ENCODE measurements at places on chromosomes 1 and 21. TPM values are rescaled to one million over a fixed set of nuclear protein-coding genes. Genes with fewer than 3 reads are reported as not detected.

- no peaks in the 10 kb centered on the region for H3K27me3 ChIP-seq
- no peaks in the 10 kb centered on the region for H3K36me3 ChIP-seq
- no peak for DNase-seq
- no peak overlapping the region for H3K4me3 ChIP-seq
These were observed 58.6 kb upstream of the TMEM51 start for GRCh38 chr1:15094719-15095495.

- H3K36me3 ChIP-seq, result no peaks in the 10 kb centered on the region
- H3K27ac ChIP-seq, result no peak overlapping the region
- DNase-seq, result no peak
These were observed 4.9 kb upstream of the OMA1 start for GRCh38 chr1:58551186-58552140.

GRCh38 chr1:234900595-234900994 lies 228.0 kb downstream of the TOMM20 start:
- DNase-seq, result no peak
- H3K36me3 ChIP-seq, result no peaks in the 10 kb centered on the region
- no peak overlapping the region for H3K27ac ChIP-seq
- H3K4me1 ChIP-seq, result peaks cover 4% of the 10 kb centered on the region
- no peaks in the 10 kb centered on the region for H3K27me3 ChIP-seq
- no peak overlapping the region for H3K4me3 ChIP-seq

DNA sequence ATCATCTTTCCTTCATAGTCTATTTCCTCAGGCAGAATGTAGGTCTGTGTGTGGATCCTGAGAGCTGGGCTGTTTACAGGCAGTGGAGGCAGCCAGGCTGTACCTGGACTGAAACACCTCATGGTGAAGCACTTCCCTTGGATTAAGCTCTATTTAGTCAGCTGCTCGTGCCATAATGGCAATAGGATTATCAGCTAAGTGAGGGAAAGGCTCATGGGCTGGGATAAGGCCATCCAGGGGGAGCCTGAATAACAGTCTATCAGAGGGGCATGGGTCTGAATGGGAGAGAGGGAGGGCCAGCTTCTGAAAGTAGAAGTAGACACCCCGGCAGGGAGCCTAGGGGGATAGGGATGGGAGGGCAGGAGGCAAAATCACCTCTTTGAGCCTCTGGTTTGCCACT lies 8.3 kb downstream of the RNASEL start:
- no peaks in the 10 kb centered on the region for H3K27me3 ChIP-seq
- DNase-seq, result no peak
- no peaks in the 10 kb centered on the region for H3K4me1 ChIP-seq
- no peaks in the 10 kb centered on the region for H3K36me3 ChIP-seq
- no peak overlapping the region for H3K4me3 ChIP-seq

DNA sequence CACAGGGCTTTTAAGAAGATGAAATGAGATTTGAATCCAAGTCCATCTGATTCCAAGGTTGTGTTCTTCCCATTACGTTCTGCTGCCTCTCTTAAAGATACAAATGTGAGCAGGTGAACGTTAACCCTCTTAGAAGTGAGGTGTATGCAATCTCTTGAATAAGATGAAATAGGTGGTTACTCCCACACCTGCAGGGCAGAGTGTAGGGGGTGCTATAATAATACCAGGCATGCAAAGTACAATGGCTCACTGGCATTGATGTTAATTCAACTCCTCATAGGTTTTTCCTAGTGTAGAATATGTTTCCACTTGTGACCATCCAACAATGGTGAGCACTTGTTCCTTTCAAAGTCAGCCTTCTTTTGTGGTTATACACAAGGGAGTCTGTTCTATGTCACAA lies 163.0 kb downstream of the ASTN1 start:
- no peaks in the 10 kb centered on the region for H3K27me3 ChIP-seq
- DNase-seq, result no peak
- no peak overlapping the region for H3K4me3 ChIP-seq
- H3K36me3 ChIP-seq, result no peaks in the 10 kb centered on the region
- no peaks in the 10 kb centered on the region for H3K4me1 ChIP-seq
- no peak overlapping the region for H3K27ac ChIP-seq

DNA sequence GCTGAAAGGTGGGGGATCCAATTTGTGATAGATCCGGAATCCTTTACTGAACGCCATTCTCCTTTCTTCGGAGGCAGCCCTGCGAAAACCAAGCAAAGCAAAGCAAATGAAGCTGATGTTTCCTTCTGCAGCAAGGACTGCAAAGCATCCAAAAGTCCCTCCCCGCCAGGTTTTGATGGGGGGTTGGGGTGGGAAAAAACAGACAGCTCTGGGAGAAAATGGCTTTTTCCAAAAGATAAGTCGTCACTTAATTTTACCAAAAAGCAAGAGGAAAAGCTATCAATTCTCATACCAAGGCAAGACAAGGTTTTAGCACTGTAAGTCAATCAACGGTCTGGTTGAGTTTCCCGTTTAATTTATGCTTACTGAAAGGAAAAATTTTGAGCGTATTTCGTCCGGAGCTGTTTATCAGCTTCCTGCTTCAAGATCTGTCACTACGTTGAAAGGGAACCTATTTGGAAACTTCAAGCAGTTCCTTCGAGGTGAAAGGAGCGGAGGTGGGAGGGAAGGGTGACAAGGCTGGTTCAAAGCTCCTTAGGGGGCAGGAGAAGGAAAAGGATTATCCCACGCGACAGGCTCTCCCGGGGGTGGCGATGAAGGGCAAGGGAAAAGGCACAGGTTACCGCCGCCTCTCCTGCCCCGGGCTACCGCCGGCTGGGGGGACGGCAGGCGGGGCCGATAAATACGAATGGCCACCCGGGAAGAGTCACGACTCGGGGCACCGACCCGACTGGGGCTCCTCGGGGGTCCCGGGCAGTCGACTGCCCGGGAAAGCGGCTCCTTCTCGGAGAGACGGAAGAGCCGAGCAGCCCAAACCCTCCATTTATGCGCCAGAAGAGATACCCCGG lies 750 bp downstream of the SYNJ1 start:
- H3K4me1 ChIP-seq, result no peaks in the 10 kb centered on the region
- H3K36me3 ChIP-seq, result no peaks in the 10 kb centered on the region
- H3K27me3 ChIP-seq, result no peaks in the 10 kb centered on the region
- DNase-seq, result no peak

DNA sequence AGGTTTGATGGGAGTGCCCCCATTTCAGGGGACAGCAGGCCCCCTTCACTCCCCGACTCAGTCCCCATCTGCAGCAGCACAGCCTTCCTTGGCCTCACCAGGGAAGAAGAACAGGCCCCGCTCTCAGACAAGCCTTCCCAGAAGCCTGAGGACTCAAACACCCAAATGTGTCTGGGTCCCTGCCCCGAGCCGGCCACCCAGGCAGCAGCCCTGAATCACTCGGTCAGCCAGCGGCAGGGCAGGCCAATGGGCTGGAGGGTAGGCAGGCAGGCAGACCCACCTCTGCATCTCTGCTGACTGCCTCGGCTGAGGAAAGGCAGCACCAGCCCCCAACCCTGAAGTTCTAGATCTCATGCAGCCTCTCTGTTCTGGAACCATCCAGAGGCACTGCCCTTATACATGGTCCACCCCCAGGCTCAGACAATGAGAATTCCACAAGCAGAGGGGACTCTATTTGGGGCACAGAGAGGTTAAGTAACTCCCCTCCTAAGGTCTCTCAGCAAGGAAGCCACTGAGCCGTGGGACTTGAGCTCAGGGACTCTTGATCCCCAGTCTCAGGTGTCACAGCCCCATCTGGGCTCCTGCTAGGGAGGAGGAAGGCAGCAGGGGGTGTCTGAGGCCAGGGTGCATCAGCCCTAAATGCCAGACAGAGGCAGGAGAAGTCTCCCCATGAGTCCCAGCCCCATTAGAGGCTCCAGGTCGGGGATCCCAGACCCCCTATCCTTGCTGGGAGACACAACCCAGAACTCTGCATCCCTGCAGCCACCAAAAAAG lies 33.2 kb upstream of the RUNX3 start:
- H3K27ac ChIP-seq, result no peak overlapping the region
- no peak for DNase-seq
- no peak overlapping the region for H3K4me3 ChIP-seq
- no peaks in the 10 kb centered on the region for H3K4me1 ChIP-seq
- H3K27me3 ChIP-seq, result no peaks in the 10 kb centered on the region
- no peaks in the 10 kb centered on the region for H3K36me3 ChIP-seq

Gene ALX3
- not detected for total RNA-seq

DNA sequence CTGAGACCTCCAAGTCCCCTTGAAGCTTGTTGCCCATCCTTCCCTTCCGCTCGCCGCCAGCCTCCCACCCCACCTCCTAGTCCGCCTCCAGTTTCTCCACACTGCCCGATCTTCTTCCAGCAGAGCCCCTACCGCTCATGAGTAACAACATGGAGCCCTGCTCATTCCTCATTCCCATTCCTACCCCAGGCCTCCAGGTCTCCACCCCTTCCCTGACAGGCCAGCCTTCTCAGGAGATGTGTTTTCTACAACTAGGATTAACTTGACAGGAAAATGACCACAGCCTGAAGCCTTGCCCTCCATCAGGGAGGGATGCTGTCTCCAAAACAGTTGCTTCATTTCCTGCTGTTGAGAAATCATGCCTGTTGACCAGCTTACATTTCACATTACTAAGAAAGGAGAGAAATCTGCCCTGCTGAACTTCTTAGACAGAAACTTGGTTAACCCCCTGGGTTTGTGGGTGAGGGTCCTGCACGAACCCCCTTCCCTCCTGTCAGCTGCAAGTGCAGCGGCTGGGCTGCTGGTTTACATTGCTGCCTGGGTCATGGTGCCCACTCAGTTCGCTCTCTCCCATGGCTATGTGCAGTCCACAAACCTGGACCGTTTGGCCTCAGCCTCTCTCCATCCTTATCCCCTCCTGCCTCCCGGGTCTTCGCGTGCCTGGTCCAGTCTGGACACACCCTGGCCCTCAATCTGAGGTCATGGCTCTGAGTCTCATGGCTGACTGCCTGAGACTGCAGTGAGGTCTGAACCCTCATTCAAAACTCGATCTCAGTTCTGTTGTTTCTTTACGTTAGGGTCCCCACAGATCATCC lies 16.1 kb upstream of the CHI3L1 start:
- DNase-seq, result no peak
- no peak overlapping the region for H3K27ac ChIP-seq
- no peak overlapping the region for H3K4me3 ChIP-seq
- H3K36me3 ChIP-seq, result no peaks in the 10 kb centered on the region
- H3K27me3 ChIP-seq, result peaks cover 2% of the 10 kb centered on the region

Gene CLEC20A
- total RNA-seq, result not detected

DNA sequence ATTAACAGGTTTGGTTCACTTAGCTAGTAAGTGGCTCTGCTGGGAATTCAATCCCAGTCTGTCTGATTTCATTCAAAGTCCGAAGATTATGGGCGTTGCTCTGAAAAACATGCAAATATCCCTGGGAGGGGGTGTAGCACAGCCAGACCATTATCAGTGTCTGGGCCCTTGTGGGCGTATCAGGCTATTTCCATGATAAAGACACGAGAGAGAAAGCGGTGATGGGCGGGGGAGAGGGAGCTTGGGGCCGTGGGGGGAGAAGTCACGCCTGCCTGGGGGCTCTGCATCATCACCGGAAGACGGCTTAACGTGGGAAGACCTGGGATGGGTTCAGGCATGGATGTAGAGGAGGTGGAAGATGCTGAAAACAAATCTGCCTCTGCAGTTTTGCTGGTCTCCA lies 25.8 kb downstream of the IL6R start:
- H3K36me3 ChIP-seq, result no peaks in the 10 kb centered on the region
- DNase-seq, result peak; percentile 55
- no peaks in the 10 kb centered on the region for H3K27me3 ChIP-seq
- no peak overlapping the region for H3K27ac ChIP-seq
- H3K4me3 ChIP-seq, result no peak overlapping the region

Gene RHCE
- 0.26 TPM for total RNA-seq

Gene SLC2A5
- not detected for total RNA-seq

DNA sequence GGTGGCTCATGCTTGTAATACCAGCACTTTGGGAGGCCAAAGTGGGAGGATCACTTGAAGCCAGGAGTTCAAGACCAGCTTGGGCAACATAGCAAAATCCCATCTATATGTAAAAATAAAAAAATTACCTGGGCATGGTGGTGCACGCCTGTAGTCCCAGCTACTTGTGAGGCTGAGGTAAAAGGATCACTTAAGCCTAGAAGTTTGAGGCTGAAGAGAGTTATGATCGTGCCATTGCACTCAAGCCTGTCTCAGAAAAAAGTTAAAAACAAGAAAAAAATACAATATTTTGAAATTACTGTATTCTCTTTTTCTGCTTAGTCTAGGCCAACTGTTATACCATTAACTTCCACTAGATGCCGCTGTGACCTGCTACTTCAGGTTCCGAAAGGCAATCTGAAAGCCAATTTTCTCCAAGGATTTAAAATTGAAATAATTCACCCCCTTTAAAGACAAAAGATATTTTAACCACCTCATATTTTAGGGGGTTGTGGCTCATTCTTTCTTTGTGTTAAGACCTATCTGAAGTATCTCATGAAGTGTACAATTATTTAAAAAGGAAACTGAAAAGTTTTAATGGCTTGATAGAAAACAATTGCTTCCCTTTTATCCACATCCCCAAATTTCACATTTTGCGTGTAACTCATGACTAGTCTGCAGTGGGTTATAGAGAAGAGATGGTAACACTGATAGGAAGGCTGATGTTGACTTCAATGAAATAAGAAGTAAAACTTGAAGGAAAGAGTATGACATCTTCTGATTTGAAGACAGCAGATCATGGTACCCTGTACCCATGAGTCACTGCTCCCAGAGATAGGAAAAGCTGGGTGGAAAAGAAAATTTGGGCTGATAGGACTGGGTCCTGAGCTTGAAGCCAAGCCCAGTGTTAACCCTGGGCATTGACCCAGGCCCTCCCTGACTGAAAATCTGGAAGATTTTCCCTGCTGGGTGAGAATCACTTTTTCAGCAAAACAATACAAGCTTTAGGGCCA lies 24.4 kb upstream of the CLDN14 start:
- no peak overlapping the region for H3K27ac ChIP-seq
- no peaks in the 10 kb centered on the region for H3K4me1 ChIP-seq
- no peak overlapping the region for H3K4me3 ChIP-seq
- H3K27me3 ChIP-seq, result no peaks in the 10 kb centered on the region
- no peaks in the 10 kb centered on the region for H3K36me3 ChIP-seq

- peaks cover 2% of the 10 kb centered on the region for H3K4me1 ChIP-seq
- no peak for DNase-seq
- no peaks in the 10 kb centered on the region for H3K27me3 ChIP-seq
- no peak overlapping the region for H3K4me3 ChIP-seq
These were observed 67.8 kb upstream of the IPO9 start for GRCh38 chr1:201761178-201761577.

GRCh38 chr1:205319081-205320018 lies 2.2 kb downstream of the NUAK2 start:
- DNase-seq, result no peak
- no peaks in the 10 kb centered on the region for H3K27me3 ChIP-seq
- peak overlapping the region; percentile 93 for H3K4me3 ChIP-seq
- peaks cover 38% of the 10 kb centered on the region for H3K4me1 ChIP-seq

DNA sequence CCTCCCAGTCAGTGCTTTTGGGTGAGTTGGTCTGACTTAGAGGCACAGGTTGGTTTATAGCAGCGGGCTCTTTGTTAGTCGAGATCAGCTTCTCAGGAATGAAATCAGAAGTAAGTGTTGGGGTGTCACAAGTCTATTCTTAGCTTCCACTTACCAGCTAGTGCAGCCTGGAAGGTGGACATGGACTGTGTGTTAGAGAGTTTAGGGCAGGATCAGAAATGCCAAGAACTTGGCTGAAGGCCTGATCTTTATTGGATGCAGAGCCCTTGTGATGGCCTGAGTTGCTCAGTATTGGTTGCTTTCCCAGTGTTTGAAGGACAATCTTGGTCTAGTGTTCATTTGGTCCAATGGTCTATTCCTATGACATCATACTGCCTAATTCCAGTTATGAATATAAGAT lies 377.0 kb upstream of the USP24 start:
- no peaks in the 10 kb centered on the region for H3K4me1 ChIP-seq
- DNase-seq, result no peak
- H3K4me3 ChIP-seq, result no peak overlapping the region
- H3K27ac ChIP-seq, result no peak overlapping the region
- no peaks in the 10 kb centered on the region for H3K36me3 ChIP-seq
- H3K27me3 ChIP-seq, result no peaks in the 10 kb centered on the region

Gene EXTL1
- total RNA-seq, result 1.1 TPM

Measured in H9 (cell line).